ENCODE measurements at places on chromosomes 1 and 21. TPM values are rescaled to one million over a fixed set of nuclear protein-coding genes. Genes with fewer than 3 reads are reported as not detected.

The FUCA1 gene
- total RNA-seq, result 26.0 TPM

The TGFB2 gene
- 15.5 TPM for total RNA-seq

- no peak for DNase-seq
Observed at GRCh38 chr1:2556678-2557481, 709 bp downstream of the TNFRSF14 start.

- DNase-seq, result no peak
Observed at GRCh38 chr1:21525340-21525717, 16.1 kb downstream of the ALPL start.

DNA sequence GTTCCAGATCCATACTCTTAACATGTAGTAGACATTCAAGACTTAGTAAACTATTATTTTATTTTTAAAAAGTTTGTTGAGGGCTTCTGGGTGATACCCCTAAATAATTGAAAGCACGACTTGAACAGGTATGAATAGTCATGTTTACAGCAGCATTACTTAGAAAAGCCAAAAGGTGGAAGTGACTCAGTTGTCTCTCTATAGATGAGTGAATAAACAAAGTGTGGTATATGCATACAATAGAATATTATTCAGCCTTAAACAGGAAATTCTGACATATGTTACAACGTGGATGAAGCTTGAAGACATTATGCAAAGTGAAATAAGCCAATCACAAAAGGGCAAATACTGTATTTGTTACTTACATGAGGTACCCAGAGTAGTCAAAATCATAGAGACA is 26.5 kb downstream of the TSNAX start:
- no peak for DNase-seq

DNA sequence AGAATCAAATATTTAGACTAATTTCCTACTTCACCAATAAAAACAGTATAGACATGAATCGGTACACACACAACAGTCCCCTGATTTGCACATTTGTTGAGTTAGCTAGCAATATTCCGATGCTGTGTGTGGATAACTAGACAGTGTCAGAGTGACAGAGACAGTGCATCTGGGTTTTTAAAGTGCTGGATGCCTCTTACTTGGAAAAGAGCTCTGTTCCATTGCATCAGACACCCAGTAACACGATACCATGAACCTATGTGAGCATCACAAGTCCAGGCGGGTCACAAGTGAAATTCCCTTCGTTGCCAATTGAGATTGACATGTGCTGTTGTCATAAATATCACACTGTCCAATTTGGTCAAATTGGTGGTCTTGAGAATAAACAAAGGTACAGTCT is 82.0 kb upstream of the ESRRG start:
- no peak for DNase-seq

DNA sequence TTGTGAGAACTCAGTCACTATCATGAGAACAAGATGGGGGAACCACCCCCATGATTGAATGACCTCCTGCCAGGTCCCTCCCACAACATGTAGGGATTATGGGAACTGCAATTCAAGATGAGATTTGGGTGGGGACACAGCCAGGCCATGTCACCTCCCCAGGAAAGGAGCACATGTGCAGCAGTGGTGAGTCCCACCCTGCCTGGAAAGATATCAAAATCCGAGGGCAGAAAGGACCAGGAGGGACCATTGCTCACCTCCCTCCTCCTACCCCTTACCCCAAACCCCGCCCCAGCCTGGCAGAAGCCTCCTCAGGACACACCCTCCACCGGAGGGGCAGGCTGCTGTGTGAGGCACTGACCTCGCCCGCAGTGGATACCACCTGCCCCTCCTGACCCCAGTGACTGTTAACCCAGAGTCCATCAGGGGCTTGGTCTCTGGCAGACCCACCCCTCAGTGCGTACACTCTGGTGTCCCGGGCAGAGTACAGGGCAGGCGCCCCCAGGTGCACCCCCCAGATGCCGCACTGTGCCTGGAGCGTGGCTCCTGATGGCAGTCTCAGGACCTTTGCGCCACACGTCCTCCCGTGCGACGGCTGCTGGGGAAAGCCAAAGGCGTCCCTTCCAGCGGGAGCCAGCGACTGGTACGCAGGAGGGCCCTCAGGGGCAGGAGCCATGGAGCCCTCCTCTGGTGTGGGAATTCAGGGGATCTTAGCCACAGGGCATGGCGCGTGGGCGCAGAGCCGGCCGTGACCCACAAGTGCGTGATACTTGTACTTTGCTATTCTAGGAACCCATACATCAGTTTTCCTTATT is 20.9 kb downstream of the PDXK start:
- DNase-seq, result no peak

- no peak for DNase-seq
Observed at GRCh38 chr21:42222386-42222785, 3.4 kb downstream of the ABCG1 start.

DNA sequence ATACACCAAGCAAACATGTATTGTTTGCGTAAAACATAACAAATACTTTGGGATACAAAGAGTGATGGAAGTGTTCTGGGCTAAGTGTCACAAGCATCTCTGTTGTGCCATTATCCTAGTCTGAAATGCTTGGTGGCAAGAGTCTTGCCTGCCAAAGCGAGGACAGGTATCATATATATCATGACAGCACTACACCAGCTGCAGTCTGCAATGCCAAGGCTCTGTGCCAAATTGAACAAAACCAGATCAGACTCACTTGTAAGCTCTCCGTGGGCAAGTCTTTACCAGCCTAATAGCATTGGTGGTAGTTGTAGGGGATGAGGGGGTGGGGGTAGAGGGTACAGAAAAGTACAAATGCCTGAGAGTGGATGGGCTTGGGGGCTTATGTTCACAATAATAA is 119.2 kb downstream of the RWDD3 start:
- DNase-seq, result no peak

DNA sequence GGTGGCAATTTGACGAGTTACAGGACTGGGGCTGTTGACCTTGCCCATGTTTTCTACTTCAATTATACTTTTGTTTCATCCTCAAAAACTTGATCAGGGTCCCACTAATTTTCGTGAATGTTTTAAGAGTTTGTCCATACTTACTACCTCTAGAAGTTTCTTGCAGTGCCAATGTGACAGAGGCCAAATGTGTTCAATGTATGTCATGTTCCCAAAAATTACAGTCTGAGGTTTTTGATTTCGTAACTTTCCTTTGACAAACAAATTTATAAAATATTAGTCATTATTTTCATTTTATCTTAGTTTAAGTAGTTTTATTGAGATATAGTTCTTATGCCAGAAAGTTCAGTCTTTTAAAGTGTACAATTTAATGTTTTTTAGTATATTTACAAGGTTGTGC is 15.3 kb downstream of the VPS13D start:
- no peak for DNase-seq

GRCh38 chr1:59986516-59987310 is 60.1 kb upstream of the CYP2J2 start:
- no peak for DNase-seq

GRCh38 chr1:56137090-56137489 is 442.3 kb downstream of the PLPP3 start:
- DNase-seq, result no peak

DNA sequence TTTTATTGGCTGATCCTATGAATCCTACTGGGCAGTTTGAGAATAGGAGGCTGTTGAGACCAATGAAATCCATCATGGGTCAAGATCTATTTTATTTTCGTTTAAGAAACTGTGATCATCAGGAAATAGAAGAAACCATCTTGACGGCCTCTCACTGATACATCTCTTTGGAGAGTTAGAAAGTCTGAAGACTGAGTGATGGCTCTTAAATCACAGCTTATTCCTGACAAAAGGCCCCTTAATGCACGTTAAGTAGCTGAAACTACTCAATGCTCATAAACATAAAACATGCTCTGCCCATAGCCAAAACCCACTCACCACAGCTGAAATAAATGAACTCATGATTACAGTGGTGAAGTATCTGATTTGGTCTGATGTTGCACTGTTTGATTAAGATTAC is 784.5 kb upstream of the NEGR1 start:
- DNase-seq, result no peak

DNA sequence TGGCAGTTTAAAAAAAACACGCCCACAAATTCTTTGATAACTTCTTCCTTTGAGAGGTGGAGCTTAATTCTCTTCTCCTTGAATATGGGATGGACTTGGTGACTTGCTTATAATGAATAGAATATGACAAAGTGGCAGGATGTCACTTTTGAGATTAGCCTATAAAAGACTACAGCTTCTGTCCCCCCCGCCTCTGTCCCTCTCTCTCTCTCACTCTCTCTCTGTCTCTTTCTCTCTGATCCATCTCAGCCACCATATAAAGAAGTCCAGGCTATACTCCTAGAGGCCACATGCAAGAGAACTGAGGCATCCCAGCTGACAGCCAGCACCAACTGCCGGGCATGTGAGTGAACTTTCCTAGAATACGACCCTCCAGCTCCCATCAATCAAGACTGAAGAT is 7.7 kb upstream of the DMBX1 start:
- DNase-seq, result peak; percentile 4

- no peak for DNase-seq
Observed at GRCh38 chr21:41899426-41900202, 20.5 kb upstream of the PRDM15 start.

DNA sequence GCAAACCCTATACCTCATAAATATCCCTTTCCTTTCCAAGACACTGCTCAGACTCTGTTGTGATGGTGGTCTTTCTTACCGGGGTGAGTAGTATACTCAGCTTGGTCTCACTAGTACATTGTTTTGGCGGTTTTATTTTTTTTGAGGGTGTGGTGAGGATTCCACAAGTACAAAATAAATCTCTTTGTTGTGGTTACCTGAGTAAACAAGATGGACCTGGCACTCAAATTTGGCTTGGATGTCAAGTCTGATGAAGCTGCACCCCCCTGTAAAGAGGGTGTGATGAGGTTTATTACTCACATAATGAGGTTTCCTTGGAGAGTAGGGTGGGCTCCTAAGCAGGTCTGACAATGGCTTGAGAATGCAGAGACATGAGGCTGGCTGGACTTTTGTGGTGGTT is 68.2 kb upstream of the KCNJ6 start:
- no peak for DNase-seq
